Renal pelvis (tissue), 12 donors: ENCODE measurements at places on chromosomes 11 and 22. TPM values are rescaled to one million over a fixed set of nuclear protein-coding genes. Genes with fewer than 3 reads are reported as not detected.

Gene MYO18B
- polyA plus RNA-seq: 0.21 TPM

DNA sequence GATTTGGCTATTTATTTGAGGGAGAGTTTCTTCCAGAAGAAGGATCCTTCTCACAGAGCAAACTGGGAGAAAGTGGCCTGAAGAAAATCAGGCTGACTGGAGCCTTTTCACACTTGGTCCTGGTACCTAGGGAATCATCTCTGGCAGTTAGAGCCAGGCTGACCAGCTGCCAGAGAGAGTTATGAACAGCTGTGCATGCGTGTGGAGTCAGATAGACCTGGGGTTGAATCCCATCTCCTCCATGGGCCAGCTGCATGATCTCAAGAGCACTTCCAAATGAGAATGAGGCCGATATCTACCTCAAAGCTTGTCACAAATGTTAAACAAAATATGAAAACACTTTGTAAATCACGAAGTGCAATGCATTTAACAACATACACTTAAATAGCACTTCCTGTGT lies 390.0 kb downstream of the TENM4 start:
- DNase-seq: no peak

GRCh38 chr22:38829485-38829884 lies 14.3 kb downstream of the NPTXR start:
- DNase-seq: no peak

DNA sequence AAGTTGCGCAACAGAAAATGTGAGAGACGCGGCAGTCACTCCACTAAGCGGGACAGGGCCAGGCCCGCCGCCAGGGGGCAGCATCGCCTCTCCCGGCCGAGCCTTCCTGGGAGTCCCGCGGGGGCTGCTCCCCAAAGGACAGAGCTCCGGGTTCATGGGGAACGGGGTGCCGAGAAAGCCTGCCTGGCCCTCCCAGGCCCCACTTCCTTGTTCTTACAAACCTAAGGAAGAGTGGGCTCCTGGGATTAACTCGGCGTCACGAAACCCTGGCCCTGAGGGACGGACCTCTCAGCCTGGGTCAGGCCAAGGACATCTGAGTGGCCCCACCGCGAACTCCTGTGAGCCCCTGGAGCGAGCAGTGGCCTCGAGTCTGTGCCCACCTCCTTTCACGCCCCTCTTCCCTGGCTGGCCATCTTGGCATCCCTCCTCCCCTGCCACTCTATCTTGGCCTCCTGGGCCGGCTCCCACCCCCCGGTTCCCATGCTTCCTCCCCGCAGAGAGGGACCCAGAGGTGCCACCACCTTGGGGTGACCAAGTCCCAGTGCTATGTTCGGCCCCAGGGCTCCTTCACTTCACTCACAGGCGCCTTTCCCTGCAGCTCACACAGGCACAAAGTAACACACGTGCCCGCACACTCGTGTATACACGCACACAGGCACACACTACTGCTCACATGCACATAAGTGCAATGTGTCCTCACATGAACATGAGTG lies 99.9 kb upstream of the FGF3 start:
- DNase-seq: peak; percentile 62
